Thyroid gland (tissue), 4 donors: ENCODE measurements at places on chromosomes 3 and 15. TPM values are rescaled to one million over a fixed set of nuclear protein-coding genes. Genes with fewer than 3 reads are reported as not detected.

GRCh38 chr3:73060302-73060723, 1.1 kb upstream of the EBLN2 start:
- DNase-seq: no peak
- no peaks in the 10 kb centered on the region for H3K4me1 ChIP-seq
- H3K27me3 ChIP-seq: no peaks in the 10 kb centered on the region

GRCh38 chr3:155448531-155448930, 155.0 kb upstream of the STRIT1 start:
- H3K27ac ChIP-seq: no peak overlapping the region
- peaks cover 3% of the 10 kb centered on the region for H3K4me1 ChIP-seq
- H3K36me3 ChIP-seq: no peaks in the 10 kb centered on the region
- no peak overlapping the region for H3K4me3 ChIP-seq
- H3K27me3 ChIP-seq: no peaks in the 10 kb centered on the region
- no peak for DNase-seq

DNA sequence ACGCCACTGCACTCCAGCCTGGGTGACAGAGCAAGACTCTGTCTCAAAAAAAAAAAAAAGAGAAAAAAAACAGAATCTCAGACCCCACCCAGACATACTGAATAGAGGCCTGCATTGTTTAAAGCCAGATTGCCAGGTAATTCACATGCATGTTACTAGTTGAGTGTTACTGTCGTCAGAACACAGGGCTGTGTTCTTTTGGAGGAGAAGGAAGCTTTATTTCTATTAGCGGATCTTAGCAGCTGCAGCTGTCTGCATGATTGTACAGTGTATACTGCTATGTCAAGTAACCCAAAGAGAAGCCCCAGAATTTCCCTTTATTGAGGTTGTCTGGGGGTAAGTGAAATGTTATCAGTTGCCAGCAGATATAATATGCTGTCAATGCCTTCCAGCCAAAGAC, 496.6 kb upstream of the NAALADL2 start:
- no peak for DNase-seq
- H3K4me3 ChIP-seq: no peak overlapping the region
- no peaks in the 10 kb centered on the region for H3K27me3 ChIP-seq
- H3K27ac ChIP-seq: no peak overlapping the region
- H3K36me3 ChIP-seq: no peaks in the 10 kb centered on the region

DNA sequence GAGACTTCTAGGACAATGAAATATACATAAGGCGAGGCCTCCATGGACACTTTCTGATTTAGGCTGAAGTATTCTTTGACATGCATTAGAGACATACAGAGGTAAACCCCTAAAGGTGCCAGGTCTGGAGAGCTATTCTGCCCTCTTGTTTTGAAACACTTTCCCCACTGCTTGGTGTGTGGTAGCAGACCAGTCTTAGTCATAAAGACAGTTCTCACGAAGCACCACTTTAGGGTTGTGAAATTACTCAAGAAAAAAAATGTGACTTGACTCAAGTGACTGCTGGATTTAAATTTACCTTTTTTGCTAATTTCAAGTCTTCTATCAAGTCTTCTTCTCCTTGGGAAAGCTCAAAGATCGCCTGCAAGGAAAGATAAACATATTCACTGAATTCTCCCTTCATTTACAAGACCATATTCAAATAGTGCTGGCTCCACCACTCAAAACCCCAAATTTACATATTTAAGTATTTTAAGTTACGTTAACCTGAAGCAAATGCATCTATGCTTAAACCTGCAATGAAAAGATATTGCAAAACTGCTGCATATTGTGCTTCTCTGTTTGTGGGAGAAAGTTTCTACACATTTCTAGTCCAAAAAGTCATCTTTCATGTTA, 48.4 kb downstream of the ARHGEF3 start:
- H3K4me3 ChIP-seq: no peak overlapping the region
- no peaks in the 10 kb centered on the region for H3K27me3 ChIP-seq
- no peak for DNase-seq
- no peak overlapping the region for H3K27ac ChIP-seq

The GPR176 gene
- 6.6 TPM for total RNA-seq

DNA sequence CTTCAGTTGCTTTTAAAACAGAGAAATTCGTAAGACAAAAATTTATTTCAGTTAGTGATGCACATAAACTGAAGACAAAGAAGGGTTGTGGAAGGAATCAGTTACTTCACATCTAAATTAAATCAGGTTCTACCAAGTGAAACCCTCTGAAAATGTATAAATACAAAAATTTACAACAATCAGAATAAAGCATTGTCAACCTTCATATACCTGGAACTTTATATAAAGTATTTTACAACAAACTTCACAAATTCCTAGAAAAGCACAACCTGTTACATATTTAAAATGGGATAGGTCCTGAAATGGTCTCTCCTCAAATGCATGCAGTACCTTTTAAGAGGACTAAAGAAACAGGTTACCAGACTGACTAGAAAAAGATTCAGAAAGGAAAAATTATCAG, 26.9 kb downstream of the ATOSA start:
- peak overlapping the region; percentile 53 for H3K27ac ChIP-seq
- peaks cover 51% of the 10 kb centered on the region for H3K4me1 ChIP-seq
- no peak for DNase-seq
- no peaks in the 10 kb centered on the region for H3K27me3 ChIP-seq
- no peaks in the 10 kb centered on the region for H3K36me3 ChIP-seq
- H3K4me3 ChIP-seq: no peak overlapping the region

The TNFAIP8L3 gene
- total RNA-seq: 11.3 TPM

The DOCK3 gene
- 23.7 TPM for total RNA-seq

DNA sequence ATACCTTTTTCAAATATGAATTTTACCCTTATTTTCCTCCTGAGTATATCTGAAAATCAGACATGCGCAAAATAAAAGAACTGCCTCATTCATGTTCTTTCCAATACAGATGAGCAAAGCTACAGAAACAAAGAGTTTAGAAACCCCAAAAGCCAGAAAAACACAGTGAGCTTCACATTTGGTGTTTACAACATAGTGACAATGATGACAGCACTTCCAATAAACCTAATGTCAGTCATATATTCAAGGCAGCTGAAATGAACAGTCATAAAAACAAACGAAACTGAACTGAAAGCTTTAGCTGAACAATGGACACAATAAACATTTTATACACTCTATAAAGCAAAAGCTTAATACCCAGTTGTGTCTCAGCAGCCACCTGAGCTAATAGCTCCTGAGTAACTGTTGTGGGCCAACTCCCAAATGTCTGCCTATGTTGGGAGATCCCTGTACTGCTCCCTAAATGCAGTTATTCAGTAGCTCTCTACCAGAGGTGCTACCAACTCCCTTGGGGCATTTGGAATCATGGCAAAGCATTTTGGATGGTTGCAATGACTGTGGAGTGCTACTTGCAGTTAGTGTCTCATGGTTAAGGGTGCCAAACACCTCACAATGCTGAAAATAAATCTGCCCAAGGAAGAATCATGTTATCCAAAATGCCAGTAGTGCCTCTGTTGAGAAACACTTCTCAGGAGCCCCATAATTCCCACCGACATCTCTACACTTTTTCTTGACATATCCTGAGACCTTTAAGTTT, 131.5 kb downstream of the TGFBR2 start:
- no peaks in the 10 kb centered on the region for H3K27me3 ChIP-seq
- H3K4me3 ChIP-seq: no peak overlapping the region
- no peaks in the 10 kb centered on the region for H3K36me3 ChIP-seq
- no peak overlapping the region for H3K27ac ChIP-seq

The MOBP gene
- not detected for total RNA-seq

- no peak overlapping the region for H3K4me3 ChIP-seq
- no peaks in the 10 kb centered on the region for H3K36me3 ChIP-seq
- no peak for DNase-seq
Observed at GRCh38 chr3:151328298-151328995, 902 bp downstream of the P2RY13 start.

GRCh38 chr3:129013491-129013891, 12.4 kb downstream of the EFCC1 start:
- H3K36me3 ChIP-seq: no peaks in the 10 kb centered on the region
- H3K4me3 ChIP-seq: no peak overlapping the region
- H3K27me3 ChIP-seq: no peaks in the 10 kb centered on the region
- DNase-seq: no peak

DNA sequence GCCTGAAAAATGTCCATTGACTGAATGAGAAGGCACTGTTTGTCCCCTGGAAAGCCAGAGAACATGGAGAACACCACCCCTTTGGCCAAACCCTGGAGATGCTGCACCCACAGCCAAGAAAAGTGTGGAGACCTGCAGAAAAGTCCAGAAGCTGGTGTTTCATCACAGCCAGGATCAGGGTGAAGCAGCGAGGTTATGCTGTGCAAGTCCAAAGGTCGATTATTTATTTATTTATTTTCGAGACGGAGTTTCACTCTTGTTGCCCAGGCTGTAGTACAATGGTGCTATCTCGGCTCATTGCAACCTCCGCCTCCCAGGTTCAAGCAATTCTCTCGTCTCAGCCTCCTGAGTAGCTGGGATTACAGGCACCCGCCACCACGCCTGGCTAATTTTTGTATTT, 5.5 kb upstream of the CTSH start:
- no peak overlapping the region for H3K4me3 ChIP-seq
- no peak for DNase-seq
- H3K36me3 ChIP-seq: no peaks in the 10 kb centered on the region
- no peaks in the 10 kb centered on the region for H3K27me3 ChIP-seq
- no peaks in the 10 kb centered on the region for H3K4me1 ChIP-seq
- no peak overlapping the region for H3K27ac ChIP-seq
